ENCODE measurements at places on chromosomes 11 and 22. TPM values are rescaled to one million over a fixed set of nuclear protein-coding genes. Genes with fewer than 3 reads are reported as not detected.

The MGAT3 gene
- 0.96 TPM for total RNA-seq

The SLC25A45 gene
- total RNA-seq = 19.4 TPM

The OR52E8 gene
- total RNA-seq = not detected

The UCP3 gene
- total RNA-seq = 3.3 TPM

The APOBEC3H gene
- 137 TPM for total RNA-seq

The NLRX1 gene
- total RNA-seq = 22.2 TPM

The FGF19 gene
- not detected for total RNA-seq

The KCNK4 gene
- not detected for total RNA-seq

The GDPD4 gene
- not detected for total RNA-seq

The PAX6 gene
- total RNA-seq = not detected

The HBB gene
- total RNA-seq = not detected

The TRPC6 gene
- not detected for total RNA-seq

The RAB39A gene
- not detected for total RNA-seq

Data from activated CD8-positive, alpha-beta memory T cell treated with anti-CD3 and anti-CD28 coated beads, Interleukin-2, amount 10 ng/mL, durations not matched to agents 7 days and 5 days (primary cell).